ENCODE measurements at places on chromosomes 7 and 10.

GRCh38 chr7:79414910-79415309 is 38.6 kb downstream of the MAGI2 start:
- no peak for DNase-seq

DNA sequence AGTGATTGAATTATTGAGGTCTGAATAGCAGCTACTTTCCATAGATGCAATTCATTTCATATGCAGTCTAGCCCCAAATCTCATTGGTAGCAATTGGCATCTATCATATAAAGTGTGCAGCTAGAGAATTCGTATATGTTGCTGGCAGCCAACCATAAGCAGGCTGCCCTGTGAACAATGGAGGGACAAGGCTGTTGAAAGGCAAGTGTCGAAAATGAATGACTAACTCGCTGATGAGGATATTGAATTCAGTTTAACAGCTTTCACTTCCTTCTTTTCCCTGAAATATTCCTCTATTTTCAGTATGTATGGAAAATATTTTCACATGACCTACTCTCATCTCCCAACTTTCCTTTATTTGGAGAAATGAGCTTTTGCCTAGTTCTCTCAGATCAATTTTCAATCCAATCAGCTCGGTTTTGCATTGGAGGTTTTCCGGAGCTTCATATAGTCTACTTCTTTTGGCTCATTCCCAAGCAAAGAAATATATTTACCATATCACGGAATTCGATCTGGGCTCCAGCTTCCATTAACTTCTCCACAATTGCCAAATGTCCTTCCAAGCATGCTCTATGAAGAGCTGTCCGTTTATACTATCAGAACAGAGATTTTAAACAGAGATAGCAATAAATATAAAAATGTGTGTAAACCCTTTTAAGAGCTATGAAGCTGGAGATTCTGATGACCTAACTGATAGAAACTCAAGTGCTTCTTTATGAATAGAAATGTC is 3.5 kb downstream of the ANKRD1 start:
- DNase-seq, result no peak

- DNase-seq, result no peak
Measured at GRCh38 chr7:5177060-5177459, 13.0 kb upstream of the WIPI2 start.

DNA sequence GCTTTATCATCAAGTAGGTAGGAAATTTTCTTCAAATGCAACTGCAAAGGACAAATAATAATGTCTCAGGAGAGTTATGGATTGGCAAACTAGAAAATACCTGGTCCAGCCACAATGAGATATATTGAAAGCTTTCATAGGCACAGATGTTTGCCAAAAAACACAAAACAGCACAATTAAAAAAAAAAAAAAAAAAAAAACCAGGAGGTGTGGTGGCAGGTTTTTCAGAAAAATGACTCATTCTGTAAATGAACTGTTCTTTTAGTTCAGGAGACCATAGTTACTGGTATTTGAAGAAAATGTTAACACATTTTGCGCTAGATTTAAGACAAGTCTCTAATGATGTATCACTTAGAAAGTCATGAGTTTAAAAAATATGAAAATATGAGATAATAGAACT is 55.0 kb upstream of the JCAD start:
- DNase-seq, result no peak

DNA sequence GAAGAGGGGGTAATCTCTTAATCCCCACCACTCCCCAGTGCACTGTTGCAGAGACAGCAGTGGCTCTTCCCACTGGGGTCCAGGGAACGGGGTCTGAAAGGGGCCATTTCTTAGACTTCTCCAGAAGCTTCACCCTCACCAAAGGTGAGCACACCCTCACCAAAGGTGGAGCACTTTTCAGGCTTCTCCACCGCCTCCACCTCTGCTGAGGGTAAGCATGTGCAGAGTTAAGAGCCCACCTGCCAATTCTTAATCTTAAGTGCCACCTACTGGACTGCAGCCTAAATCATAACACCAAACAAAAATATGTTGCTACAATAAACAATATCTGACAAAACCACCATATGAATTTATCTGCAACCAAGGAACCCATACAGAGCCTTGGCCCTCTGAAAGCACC is 27.0 kb downstream of the SNX13 start:
- no peak for DNase-seq

- DNase-seq, result no peak
Measured at GRCh38 chr7:2813350-2814185, 30.5 kb downstream of the GNA12 start.

GRCh38 chr10:127699311-127699710 is 37.7 kb upstream of the FOXI2 start:
- DNase-seq, result no peak

DNA sequence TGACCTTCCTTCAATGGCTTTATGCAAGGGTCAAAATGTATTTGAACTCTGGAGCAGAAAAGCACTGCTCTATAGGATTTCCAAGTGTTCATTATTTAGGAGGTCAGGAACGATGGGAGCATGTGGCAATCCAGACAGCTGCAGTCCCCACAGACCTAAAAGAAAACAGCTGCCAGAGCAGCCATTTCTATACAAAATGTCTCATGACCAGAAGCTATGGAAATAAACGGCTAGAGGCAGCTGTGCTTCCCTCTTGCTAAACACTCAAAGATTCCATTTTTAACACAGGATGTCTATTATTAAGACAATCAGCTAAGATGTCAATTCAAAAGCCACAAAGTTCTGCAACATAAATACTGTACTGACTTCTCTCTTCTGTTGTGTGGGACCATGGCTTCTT is 879.1 kb upstream of the C7orf33 start:
- DNase-seq, result no peak

Measured in stimulated activated naive CD4-positive, alpha-beta T cell treated with Interleukin-2 at 50 U/mL for 16 hours (primary cell).